ENCODE measurements at places on chromosomes 5 and 9. TPM values are rescaled to one million over a fixed set of nuclear protein-coding genes. Genes with fewer than 3 reads are reported as not detected.

The ISL1 gene
- total RNA-seq: not detected

The HTR1A gene
- total RNA-seq: not detected

The RASGRF2 gene
- total RNA-seq: 0.98 TPM

The TTC23L gene
- total RNA-seq: 0.20 TPM

The MARCOL gene
- total RNA-seq: not detected

The FSD1L gene
- total RNA-seq: 6.0 TPM

The ROPN1L gene
- 0.84 TPM for total RNA-seq

The PTPN3 gene
- 1.6 TPM for total RNA-seq

The IFNK gene
- total RNA-seq: not detected

The FNIP1 gene
- 28.5 TPM for total RNA-seq

The GFI1B gene
- not detected for total RNA-seq

The RHOBTB3 gene
- total RNA-seq: 70.2 TPM

The BARHL1 gene
- not detected for total RNA-seq

The PDE6A gene
- 0.12 TPM for total RNA-seq

The NOL8 gene
- 13.9 TPM for total RNA-seq

The ADAMTS2 gene
- total RNA-seq: 0.49 TPM

The CDX1 gene
- 0.24 TPM for total RNA-seq

The SAXO1 gene
- not detected for total RNA-seq

The FOXD4L4 gene
- not detected for total RNA-seq

The C9orf153 gene
- 0.48 TPM for total RNA-seq

Data from RPMI7951 (cell line).